ENCODE measurements at places on chromosomes 6 and 20. TPM values are rescaled to one million over a fixed set of nuclear protein-coding genes. Genes with fewer than 3 reads are reported as not detected.
A peak's percentile ranks its signal among the peaks of the same experiment; 100 is the strongest.

GRCh38 chr6:157432892-157433265 lies 51.9 kb downstream of the ZDHHC14 start:
- DNase-seq, result no peak

- DNase-seq, result no peak
Observed at GRCh38 chr6:285030-285771, 7.1 kb upstream of the DUSP22 start.

SLA2 gene
- total RNA-seq, result 58.5 TPM

GRCh38 chr20:63484651-63485403 lies 12.4 kb upstream of the KCNQ2 start:
- no peak for DNase-seq

SPATA2 gene
- total RNA-seq, result 22.4 TPM

DNA sequence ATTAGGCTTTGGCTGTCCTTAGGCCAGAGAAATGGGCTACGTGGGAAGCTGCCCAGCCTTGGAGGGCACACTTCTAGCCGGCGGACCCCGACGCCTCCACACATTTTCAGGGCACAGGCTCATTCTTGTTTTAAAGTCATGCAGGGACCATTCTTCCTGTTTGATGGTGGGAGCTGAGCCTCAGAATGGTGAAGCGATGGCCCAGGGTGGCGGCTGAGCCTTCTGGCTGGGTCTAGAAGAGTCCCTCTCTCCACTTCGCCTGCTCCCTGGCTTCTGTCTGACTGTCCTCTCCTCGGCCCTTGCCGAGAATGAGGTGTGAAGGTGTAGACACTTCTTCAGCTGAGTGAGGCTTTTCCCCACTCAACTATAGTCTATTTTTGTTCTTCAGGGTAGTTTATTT lies 114.4 kb downstream of the SULF2 start:
- no peak for DNase-seq

DNA sequence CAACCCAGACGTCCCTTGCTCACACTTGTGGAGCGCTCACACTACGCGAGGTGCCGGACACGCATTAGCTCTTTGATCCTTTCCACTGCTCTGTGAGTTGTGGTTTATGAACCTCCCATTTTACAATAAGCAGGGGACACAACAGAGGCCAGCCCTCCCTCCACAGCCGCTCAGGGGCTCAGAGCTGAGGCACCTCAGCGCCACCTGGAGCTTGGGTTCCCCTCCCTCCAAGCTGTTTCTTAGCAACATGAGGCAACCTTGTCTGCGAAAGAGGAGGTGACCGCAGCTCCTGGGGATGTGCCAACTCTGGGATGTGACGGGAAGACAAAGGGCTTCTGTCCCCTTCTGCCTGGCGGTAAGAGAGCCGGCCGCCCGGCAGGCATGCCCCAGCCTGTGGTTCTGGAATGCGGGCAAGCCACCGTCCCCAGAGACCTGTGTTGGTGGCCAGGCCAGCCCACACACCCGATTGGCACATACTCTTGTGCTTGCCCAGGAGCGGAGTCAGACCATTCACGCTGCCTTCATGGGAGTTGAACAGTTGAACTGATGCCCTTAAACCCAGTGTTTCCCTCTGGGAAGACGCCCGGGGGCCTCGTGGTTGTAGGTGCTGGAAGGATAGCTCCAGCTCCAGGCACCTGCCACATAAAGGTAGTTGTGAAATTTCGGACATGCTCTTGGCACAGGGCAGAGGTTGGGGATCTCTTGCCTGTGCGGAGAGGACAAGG lies 44.5 kb downstream of the RBM38 start:
- DNase-seq, result peak; percentile 53

DNA sequence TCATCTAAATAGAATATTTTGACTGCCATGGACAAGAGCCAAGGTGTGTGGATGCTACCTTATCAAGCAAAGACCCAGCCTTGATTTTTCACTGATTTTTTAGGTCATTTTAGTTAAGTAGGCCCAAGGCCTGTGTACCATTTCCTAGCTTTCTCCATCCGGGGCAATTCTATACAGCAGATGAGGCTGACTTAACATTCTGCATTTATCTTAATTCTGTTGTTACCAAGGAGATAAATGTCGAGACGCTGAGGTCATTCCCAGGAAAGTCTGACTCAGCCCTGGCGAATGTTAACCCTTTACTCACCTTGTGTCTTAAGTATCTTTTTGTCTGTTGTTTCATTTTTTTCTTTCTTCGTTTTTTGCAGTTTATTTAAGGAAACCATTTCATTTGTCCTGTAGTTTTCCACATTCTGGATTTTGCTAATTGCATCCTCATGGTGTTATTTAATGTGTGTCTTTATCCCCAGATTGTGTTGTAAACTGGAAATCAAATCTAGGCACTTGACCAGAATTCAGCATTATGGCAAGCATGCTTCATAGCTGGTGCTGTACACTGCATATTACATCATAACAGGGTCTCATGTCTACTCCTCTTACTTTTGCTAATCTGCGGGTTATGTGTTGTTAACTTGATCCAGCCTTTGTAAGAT lies 277.0 kb downstream of the CDKAL1 start:
- DNase-seq, result no peak

- DNase-seq, result no peak
Observed at GRCh38 chr6:78462728-78463127, 404.6 kb upstream of the IRAK1BP1 start.

DNA sequence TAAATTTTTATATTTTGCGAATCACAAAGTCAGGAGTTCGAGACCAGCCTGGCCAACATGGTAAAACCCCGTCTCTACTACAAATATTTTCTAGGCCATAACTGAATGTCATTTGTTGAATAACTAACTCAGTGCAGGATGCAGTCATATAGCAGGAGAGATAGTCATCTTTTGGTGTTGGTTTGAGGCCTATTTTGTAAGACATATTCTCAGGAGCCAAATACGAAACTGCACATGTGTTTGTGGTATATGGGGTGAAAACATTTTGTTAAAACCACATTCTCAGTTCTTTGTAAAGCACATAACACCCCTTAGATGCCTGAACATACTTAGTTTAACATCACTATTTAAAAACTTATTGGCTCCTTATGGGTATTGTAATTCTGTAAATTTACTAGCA lies 4.7 kb upstream of the ENPP5 start:
- no peak for DNase-seq

- DNase-seq, result no peak
Observed at GRCh38 chr6:63558278-63558677, 14.0 kb upstream of the LOC128125822 start.

- no peak for DNase-seq
Observed at GRCh38 chr6:106560996-106561685, 68.2 kb downstream of the RTN4IP1 start.

DNA sequence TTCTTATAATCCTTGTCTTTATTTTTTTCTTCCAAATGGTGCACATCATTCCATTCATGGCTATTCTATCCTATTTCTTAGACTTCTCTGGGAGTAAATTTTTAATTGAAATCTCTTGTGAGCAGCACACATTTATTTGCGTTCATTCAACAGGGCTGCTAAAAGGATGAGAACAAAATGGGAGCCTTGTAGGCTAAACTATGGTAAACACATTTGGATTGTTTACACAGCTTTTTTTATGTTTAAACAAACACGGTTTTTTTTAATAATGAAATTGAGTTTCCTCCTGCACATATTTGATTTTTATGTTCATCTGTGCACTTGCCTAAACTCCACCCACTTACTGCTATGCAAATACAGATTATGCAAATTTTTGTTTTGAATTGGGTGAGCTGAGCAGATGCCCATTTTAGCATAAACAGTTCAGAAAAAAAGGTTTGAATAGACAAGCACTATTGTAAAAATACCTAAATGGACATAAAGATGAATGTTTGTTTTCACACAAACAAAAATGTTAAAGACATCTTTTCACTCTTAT lies 92.0 kb downstream of the OLIG3 start:
- no peak for DNase-seq

PCK1 gene
- total RNA-seq, result not detected

POU3F2 gene
- not detected for total RNA-seq
